NCI-H1048 (cell line): ENCODE measurements at places on chromosomes 16 and 17.

GRCh38 chr16:56726926-56727325, 3.0 kb upstream of the NUP93 start:
- no peak for DNase-seq

- DNase-seq: no peak
Observed at GRCh38 chr17:80827646-80828643, 163.7 kb upstream of the CHMP6 start.

GRCh38 chr16:78669994-78670393, 570.5 kb downstream of the WWOX start:
- no peak for DNase-seq

- no peak for DNase-seq
Observed at GRCh38 chr17:67018471-67019434, 25.6 kb upstream of the CACNG1 start.

GRCh38 chr17:54257440-54257839, 434.7 kb downstream of the KIF2B start:
- no peak for DNase-seq

- DNase-seq: no peak
Observed at GRCh38 chr17:54452666-54453348, 447.8 kb upstream of the TOM1L1 start.

DNA sequence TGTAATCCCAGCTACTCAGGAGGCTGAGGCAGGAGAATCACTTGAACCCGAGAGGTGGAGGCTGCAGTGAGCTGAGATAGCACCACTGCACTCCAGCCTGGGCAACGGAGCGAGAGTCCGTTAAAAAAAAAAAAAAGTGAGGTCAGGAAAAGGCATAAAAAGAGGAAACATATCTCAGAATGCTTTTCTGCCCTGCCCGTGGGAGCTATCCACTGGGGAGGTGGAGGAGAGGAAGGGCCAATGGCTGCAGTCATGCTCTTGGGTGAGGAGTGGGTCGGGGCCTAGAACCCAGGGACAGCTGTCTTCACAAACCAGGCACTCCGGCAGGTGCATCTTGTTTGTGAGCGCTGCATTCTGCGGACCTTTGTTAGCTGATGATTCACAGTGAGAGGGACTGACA, 60.0 kb upstream of the CDC42EP4 start:
- DNase-seq: no peak

DNA sequence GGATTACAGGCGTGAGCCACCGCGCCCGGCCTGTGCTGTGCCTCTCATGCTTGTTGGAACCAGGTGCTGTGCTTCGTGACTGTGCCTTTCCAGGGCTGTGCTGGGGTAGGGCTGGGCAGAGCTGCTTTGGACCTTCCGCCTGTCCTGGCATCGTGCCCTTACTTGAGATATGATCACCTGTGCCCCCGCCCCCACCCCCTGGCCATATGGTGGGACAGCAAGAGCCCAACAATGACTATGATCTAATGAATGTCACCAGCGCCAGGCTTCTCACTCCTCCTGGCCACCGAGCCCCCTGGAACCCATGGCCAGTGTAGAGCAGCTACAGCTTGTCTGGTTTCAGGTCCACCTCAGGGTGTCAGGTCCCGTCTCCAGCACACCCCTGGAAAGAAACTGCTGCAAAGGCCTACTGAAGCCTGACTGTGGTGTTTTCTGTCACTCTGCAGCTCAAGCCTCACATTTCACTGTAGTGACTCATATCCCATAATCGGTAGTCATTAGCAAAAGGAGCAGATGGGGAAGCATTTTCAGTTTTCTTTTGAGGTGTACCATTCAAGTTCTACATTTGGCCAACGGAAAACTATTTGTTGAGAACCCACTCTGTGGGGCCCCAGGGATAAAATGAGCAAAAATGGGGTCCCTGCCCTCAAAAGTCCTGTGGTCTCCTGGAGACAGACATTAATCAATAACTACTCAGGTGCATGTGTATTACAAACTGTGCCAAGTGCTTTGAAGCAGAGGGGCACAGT, 22.1 kb downstream of the FCSK start:
- no peak for DNase-seq

DNA sequence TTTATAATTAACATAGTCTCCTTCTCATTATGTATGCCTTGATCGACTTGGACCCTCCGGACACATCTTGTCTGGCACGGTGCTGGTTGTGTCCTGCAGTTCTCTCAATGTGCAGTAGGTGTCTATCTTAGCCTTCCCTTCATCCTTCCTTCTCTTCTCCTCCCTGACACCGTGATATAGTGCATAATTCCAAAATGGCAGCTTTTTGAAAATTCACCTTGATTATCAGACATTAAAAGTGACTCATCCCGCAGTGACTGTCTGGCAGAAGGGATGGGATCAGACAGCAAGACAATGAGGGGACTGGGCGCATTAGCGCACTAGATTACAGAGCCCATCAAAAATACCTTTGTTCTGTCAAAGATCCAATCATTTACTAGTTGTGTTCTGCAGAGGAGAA, 70.0 kb upstream of the PMFBP1 start:
- no peak for DNase-seq

- no peak for DNase-seq
Observed at GRCh38 chr16:85991856-85992255, 92.9 kb downstream of the IRF8 start.

DNA sequence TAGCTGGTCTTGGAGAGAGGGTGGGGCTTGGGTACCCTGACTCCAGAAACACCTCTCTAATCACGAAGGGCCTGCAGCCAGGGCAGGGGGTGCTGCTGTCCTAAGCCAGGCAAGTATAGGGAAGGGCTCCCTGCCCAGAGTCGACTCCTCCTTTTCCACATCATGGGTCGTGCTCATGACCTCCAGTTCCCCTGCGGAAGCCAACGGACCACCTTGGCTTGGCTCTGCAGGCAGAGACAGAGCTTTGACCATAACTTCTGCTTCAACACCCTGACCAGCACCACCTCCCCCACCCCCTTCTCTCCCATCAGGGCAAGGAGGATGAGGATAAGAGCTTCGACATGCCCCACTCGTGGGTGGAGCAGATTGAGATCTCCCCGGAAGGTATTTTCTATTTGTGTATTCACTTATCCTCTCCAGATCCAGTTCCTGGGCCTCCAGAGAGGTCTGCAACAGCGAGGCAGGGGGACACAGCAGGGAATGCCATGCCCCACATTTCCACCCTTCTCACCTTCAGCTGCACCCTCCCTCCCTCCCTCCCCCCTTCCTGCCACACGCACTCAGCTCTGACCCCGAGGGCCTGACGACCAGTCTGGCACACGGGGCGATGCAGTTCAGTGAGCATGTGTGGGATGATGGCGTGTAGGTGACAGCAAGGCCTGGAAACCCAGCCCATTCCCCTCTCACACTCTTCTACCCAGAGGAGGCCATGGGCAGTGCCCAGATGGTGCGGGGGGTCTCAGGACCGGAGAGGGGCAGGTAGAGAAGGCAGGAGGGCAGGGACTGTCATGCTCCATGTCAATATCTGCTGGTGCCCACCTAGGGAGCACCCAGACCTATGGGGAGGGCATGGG, 14.0 kb upstream of the KATNB1 start:
- no peak for DNase-seq

GRCh38 chr17:10337976-10338375, 34.8 kb downstream of the MYH13 start:
- DNase-seq: no peak

GRCh38 chr17:19287651-19288050, 50.5 kb downstream of the EPN2 start:
- DNase-seq: no peak

- DNase-seq: no peak
Observed at GRCh38 chr16:50769-51591, 2.4 kb downstream of the POLR3K start.

DNA sequence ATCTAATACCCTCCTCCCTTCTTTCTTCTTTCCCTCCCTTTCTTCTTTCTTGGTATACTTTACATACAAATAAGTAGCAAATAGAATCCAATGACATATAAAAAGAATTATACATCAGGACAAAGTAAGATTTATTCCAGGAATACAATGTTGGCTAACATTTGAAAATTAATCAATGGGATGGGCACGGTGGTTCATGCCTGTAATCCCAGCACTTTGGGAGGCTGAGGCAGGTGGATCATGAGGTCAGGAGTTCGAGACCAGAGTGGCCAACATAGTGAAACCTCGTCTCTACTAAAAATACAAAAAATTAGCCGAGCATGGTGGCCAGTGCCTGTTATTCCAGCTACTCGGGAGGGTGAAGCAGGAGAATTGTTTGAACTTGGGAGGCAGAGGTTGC, 72.1 kb downstream of the BCAS3 start:
- DNase-seq: no peak

DNA sequence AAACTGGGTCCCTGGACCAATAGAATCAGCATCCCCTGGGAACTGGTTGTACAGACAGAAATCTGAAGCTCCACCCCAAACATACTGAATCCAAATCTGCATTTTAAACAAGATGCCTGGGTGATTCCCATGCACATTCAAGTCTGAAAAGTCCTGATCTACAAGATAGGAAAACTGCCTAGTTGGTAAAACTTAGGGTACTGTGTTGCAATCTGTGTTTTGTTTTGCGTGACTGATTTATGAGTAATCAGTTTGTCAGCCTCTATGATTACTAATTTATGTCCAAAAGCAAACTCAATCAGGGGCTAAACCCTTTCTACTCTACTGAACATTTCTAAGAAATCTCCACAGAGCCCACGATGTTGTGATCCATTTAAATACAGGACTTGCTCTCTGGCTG, 103.8 kb downstream of the YPEL2 start:
- no peak for DNase-seq

- DNase-seq: no peak
Observed at GRCh38 chr16:27431773-27432532, 30.0 kb downstream of the IL21R start.

DNA sequence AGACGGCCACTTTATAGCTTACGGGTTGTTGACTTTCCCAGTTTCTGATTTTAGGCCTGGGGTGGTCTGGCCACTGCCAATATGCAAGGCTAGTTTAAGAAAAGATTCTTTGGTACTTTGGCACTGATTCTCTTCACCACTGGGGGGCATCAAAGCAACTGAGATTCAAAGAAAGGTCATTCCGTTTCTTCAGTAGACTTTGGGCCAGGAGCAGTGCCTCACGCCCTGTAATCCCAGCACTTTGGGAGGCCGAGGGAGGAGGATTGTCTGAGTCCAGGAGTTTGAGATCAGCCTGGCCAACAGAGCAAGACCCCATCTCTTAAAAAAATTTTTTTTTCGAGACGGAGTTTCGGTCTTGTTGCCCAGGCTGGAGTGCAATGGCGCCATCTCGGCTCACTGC, 53.0 kb downstream of the RPA1 start:
- DNase-seq: no peak

DNA sequence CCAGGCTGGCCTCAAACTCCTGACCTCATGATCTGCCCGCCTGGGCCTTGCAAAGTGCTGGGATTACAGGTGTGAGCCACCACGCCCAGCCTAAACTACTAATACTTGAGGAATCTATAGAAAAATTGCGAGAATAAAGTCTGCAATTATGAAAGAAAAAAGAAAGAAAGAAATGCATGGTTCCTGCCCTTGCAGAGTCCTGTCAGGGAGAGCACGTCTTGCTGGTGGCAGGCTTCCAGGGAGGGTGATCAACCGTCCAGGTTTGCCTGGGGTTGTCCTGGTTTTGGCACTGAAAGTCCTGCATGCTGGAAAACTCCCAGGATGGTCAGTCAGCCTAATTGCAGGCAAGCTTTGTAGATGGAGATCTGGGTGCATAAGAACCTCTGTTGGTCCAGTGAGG, 21.5 kb upstream of the KIFC3 start:
- no peak for DNase-seq

- DNase-seq: no peak
Observed at GRCh38 chr17:16937431-16937830, 34.5 kb downstream of the TNFRSF13B start.

GRCh38 chr17:1123921-1124715, 55.7 kb downstream of the ABR start:
- no peak for DNase-seq

- no peak for DNase-seq
Observed at GRCh38 chr17:68184816-68185436, 62.9 kb upstream of the AMZ2 start.

DNA sequence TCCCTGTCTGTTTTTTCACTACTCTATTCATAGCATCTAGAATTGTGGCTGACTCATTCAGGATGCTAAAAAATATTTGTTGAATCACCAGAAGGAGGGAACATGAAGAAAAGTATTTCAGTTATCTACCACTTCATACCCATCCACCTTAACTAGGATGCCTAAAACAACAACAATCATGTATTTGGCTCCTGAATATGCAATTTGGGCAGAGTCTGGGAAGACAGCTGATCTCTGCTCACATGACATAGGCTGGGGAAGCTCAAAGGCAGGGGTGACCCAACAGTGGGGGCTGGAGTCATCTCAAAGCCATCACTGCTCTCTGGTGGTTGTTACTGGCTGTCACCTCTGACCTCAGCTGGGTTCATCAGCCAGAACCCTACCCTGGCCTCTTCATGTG, 80.1 kb upstream of the RPL38 start:
- no peak for DNase-seq

DNA sequence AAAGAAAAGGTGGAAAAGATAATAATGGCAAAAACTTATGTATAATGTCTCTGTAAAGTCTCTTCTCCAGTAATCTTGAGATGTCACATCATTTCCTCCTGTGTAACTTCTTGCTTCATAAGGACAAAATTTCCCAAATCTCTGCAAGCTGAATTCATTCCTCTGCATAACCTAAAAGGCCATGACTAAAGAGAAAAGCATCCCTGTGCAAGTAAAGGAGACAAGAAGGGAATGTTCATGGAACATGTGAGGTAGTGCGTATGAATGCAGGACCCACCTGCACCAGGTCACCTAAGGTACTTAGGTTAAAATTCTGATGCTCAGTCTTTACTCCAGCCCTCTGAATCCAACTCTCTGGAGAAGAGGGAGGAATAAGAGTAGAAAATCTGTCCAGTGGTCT, 46.9 kb upstream of the NLK start:
- DNase-seq: no peak

- no peak for DNase-seq
Observed at GRCh38 chr17:72829883-72830282, 262.6 kb downstream of the SLC39A11 start.

DNA sequence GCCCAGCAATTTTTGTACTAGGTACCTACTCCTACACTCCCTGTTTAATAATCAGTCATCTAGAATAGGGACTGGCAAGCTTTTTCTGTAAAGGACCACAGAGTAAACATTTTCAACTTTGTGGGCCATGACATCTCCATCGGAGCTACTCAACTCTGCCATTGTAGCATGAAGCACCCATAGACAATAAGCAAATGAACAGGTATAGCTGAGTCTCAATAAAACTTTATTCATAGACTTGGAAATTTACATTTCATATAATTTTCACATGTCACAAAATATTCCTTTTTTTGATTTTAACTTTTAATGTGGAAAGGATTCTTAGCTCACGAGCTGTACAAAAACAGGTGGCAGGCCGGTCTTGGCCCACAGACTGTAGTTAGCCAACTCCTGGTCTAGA, 345.8 kb downstream of the SOX9 start:
- DNase-seq: no peak
